Activated T-helper 1 cell treated with anti-CD3 and anti-CD28 coated beads, Interleukin-2, amount 50 U/mL, for 16 hours (primary cell): ENCODE measurements at places on chromosomes 7 and 10.

DNA sequence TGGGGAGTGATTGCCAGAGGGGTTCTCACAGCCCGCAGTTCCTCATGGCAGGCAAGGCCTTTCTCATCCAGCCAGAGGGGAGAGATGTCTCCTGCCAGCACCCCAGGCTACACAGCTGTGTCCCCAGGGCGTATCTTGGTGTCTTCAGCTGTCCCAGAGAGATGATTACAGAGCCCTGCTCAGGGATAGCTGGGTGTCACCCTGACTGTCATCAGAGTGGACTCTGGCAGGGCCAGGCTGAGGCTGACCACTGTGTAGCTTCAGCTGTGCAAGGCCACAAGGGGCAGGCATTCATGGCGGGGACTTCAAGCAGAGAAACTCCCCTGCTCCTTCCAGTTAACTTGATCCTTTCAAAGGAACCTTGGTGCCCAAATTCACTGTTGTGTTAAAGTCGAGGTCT lies 124.2 kb downstream of the RGS10 start:
- no peak for DNase-seq

- no peak for DNase-seq
Observed at GRCh38 chr10:79236433-79236765, 110.9 kb upstream of the PPIF start.

DNA sequence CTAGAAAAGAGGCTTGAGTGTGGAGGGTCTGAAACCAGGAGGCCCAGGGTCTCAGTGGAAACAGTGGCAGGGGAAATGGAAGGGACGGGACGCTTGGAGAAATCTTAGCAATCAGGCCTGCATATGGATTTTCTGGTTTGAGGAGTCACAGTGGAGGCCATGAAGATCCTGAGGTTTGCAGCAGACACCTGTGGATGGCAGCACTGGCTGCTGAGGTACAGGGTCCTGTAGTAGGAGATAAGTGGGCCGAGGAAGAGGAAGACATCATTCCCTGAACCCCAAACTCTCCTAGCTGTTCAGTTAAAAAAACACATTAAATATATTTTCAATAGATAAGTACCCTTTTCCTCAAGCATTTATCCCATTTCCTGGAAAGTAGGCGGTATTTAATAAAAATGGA lies 208.8 kb upstream of the IGFBP3 start:
- no peak for DNase-seq

DNA sequence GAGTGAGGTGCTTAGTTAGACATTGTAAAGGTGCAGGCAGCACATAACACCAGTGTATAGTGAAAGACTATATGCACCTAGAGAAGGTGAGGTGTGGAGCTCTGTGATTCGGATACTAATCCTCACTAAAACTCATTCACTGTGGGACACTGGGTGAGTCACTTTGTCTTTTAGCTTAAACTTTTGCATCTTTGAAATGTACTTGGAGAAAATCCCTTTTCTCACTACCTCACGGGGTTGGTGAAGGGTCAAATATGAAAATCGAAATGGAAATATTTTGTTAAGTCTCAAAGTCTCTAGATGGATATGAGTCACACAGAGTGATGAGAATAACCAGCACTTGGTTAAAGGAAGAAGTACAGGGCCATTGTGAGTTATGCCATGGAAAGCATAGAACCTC lies 38.0 kb downstream of the MDFIC start:
- DNase-seq = no peak

DNA sequence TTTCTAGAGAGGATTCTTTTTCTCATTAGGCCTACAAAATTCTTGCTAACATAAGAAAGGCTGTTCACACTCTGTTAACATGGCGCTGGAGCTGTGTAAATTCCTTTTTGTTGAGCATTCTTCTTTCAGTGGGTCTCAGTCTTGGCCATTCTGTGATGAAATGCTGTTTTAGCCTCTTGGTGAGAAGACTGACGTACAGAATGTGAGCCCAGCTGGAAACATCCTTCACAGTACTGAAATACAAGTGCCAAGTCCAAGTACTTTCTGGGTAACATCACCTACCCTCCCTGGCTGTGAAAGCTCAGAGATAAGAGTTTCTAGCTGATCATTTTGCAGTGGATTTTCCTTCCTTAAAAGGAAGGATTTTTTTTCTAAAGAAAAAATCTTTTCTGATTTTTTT lies 231.8 kb downstream of the AHR start:
- DNase-seq = no peak

- DNase-seq = no peak
Observed at GRCh38 chr10:61623161-61623560, 39.6 kb upstream of the CABCOCO1 start.

GRCh38 chr7:117772421-117772820 lies 100.8 kb downstream of the CTTNBP2 start:
- no peak for DNase-seq

- no peak for DNase-seq
Observed at GRCh38 chr10:104336821-104337467, 1.3 kb downstream of the ITPRIP start.

GRCh38 chr7:138519061-138519798 lies 59.2 kb downstream of the TRIM24 start:
- DNase-seq = no peak

DNA sequence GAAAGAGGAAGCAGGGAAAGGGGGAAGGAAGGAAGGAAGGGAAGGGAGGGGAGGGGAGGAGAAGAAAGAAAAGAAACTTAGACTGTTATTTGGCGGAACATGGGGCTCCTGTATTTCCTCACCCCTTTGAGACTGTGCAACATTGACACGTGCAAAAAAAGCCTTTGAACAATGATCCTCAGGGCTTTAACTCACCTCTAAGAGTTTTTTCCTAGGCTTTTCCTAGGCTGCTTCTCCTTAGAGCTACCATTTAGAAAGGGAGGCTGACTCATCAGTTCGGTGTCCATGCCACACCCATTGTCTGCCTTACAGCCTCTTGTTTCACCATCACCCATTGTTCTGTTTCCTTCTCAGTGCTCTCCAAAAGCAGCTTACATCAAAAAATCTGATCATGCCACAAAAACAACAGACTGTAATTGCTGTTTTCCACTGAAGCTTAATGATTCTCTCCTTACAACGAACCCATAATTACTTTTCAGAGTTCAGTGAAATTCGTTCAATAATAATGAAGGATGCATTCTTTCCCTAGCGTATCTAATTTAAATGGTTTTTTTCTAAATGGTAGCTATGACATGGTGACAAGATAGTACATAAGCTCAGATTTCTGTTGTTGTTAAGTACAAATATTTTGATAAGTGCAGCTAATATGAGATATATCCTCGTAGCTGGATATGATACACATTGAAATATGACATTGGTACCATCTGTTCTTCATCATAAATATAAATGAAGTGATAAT lies 90.8 kb downstream of the PRLHR start:
- no peak for DNase-seq

DNA sequence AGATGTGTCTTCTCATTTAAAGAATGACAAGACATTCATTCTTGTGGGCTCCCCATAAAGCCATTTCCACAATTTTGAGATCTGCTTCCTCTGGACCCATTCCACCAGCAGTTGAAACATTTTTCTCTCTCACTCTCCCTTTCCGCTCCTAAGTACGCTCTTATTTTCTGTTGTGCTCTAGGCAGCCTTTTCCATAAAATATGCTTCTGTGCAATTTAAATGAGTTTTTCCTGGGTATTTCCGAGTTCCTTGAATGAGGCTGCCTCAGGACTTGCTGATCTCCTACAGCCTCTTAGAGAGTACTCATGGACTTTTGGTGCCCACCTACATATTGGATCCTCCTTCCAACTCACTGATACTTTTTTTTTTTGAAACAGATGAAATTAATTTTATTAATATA lies 23.6 kb upstream of the AKR1D1 start:
- no peak for DNase-seq

DNA sequence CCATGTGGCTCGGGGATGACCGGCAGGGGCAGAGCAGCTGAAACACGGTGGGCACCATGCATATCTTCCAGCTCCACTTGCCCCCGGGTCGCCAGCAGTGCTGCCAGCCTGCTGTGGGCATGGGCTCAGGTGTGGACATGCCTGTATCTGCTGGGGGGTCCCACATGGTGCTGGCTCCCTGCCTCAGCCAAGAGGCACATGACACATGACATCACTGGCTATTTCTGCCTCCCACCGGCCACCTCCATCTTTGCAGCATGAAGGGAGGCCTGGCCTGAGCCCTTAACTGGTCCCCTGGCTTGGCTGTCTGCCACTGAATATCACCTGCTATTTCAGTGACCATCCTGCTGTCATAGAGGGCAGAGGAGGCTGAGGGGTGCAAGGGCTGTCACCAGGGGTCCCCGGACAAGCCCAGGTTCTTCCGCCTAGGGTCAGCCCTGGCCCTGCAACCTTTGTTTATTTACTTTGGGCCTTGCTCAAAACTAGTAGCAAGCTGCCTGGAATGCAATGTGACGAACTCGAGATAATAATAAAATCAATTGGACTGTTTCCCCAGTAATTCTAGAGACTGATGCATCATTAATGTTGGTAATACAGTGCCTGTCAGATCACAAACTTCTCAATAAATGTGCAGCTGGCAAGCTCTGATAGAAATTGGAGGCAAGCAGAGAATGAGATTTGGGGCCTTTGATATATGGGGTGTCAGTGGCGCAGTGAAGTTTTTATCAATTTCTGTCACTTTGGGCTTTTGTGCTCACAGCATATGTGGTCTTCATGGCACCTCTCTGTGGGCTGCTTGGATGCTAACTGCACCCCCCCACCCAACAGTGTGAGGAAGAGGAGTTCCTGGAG lies 28.5 kb downstream of the ZMIZ1 start:
- DNase-seq = no peak

GRCh38 chr10:88659725-88660597 lies 4.3 kb upstream of the LIPF start:
- no peak for DNase-seq

GRCh38 chr10:106819490-106819889 lies 345.0 kb downstream of the SORCS1 start:
- no peak for DNase-seq

DNA sequence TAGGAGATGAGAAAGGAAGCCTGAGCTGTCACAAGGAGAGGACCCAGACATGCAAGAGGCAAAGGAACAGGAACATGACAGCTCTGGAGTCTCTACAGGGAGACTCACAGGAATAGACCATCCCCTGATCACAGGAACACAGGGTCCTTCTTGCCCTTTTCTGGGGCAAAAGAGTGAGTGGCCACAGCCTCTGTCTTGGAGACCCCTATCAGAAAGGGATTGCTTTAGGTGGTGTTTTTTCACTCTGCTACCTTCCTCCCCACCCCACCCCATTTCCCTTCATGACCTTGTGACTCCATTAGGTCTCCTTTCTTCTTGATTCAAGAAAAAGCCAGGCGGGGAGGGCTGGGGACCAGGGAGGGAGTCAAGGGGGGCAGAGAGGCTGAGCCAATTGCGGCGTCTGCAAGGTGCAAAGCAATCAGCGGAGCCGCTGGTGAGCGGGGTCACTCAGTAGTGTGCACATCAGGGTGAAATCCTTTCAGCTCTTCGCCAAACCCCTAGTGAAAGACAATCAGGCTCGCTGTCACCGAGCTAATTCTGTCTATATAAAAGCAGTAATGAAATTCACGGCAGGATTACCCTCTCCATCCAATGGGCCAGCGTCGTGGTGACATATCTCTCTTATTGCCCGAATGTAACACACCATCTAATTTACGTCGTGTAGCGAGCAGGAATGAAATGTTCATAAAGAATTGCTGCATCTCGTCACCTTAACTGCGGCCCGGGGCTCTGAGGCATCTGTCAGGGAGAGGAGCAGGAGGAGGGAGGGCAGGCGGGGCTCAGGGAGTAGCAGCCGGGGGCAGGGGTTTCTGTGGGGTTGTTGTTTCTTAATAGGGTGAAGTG lies 31.5 kb upstream of the BTRC start:
- no peak for DNase-seq

- DNase-seq = no peak
Observed at GRCh38 chr7:139972029-139972428, 90.7 kb downstream of the PARP12 start.

DNA sequence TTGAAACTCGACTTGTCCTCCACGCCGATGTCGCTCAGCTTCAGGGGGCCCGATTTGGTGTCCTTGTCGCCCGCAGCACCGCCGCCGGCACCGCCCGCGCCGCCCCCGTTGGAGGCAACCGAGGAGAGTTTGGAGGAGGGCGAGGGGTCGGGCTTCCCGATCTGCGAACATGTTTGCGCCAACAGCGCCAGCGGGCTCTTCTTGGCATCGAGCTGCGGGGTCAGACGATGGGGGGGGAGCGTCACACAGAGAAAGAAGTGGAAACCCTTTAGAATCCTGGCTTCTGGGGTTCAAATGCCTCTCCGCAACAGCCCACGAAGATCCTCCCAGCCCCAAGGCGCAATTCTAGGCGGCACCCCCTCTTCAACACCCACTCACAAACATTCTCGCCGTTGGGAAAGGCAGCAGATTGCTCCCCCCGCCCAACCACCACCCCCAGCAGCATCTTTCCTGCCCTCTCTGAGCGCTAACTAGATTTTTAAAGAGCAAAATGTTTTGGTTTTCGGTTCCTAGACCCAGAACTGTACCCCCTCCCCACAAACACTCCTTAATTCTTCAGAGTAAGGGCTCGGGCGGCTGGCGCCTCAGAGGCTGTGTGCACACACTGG lies 1.3 kb downstream of the ZNF503 start:
- no peak for DNase-seq

DNA sequence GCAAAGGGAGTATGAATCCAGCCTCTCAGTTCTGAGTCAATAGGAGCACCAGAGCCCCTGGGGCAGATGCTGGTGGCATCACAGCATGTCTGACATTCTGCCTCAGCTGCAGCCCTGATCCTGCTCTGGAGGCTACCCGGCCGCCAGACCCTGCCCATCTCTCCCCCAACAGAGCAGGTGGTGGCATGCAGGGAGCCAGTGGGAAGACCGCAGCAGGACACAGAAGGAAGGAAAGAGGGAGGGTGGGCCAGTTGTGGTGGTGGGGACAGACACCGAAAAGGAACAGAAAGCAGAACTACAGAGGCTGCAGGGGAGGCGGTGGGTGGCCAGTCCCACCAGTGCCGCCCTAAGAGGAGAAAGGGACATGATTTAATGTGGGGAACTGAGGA lies 35.3 kb downstream of the BLNK start:
- DNase-seq = no peak

GRCh38 chr7:51219261-51219988 lies 97.2 kb downstream of the COBL start:
- no peak for DNase-seq

- no peak for DNase-seq
Observed at GRCh38 chr10:123562387-123562786, 103.8 kb upstream of the GPR26 start.

DNA sequence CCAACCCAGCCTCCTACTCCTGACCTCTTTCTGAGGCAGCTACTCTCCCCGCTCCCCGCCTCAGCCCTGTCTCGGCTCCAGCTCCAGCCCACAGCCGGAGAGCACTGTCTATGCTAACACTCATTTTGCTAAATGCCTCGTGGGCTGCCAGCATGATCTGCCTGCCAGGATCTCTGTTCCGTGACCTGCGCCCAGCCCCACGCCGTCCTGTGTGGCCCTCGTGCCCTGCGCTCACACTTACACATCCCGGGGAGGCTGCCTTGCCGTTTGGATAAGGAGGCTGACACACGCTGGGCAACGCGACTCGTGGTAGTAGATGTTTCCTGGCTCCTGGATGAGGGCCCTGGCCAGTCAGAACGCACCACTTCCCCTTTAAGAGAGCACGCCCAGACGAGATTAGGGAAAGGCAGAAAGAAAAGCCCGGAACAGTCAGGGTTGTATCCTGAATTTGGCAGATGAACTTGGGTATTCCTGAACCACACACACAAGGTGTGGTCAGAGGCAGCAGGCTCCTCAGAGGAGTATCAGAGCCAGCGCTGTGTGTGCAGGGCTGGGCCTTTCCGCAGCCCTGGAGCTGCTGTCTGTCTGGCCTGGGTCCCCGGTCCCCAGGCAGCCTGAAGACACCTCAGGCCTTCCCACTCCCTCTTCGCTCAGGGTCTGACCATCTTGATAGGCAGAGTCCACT lies 97.7 kb upstream of the EFCAB10 start:
- no peak for DNase-seq
